ENCODE measurements at places on chromosomes 2 and 18. TPM values are rescaled to one million over a fixed set of nuclear protein-coding genes. Genes with fewer than 3 reads are reported as not detected.
A peak's percentile ranks its signal among the peaks of the same experiment; 100 is the strongest.

Gene DYSF
- 0.07 TPM for total RNA-seq

Gene LRRTM1
- not detected for total RNA-seq

Gene CCDC74B
- total RNA-seq: 3.7 TPM

Gene SLC11A1
- total RNA-seq: 0.15 TPM

Gene CREB1
- total RNA-seq: 41.8 TPM

Gene CCDC148
- 0.65 TPM for total RNA-seq

Gene XPO1
- 135 TPM for total RNA-seq

Gene SCN7A
- total RNA-seq: not detected

Gene TCF7L1
- total RNA-seq: 3.2 TPM

Gene ELOA2
- not detected for total RNA-seq

Gene CCL20
- total RNA-seq: not detected

Gene NR4A2
- 2.1 TPM for total RNA-seq

Gene RNPEPL1
- total RNA-seq: 54.8 TPM

Gene DNAJB2
- total RNA-seq: 46.9 TPM

Gene REG3G
- not detected for total RNA-seq

- H3K36me3 ChIP-seq: no peaks in the 10 kb centered on the region
- no peak overlapping the region for H3K4me3 ChIP-seq
- H3K27ac ChIP-seq: no peak overlapping the region
- peak; percentile 54 for DNase-seq
- H3K27me3 ChIP-seq: peaks cover 15% of the 10 kb centered on the region
- H3K4me1 ChIP-seq: peaks cover 7% of the 10 kb centered on the region
These were observed 39.2 kb downstream of the ABCG8 start for GRCh38 chr2:43877782-43878464.

GRCh38 chr18:50044402-50044801 is 150.5 kb downstream of the MYO5B start:
- no peak overlapping the region for H3K4me3 ChIP-seq
- DNase-seq: no peak
- no peaks in the 10 kb centered on the region for H3K36me3 ChIP-seq
- H3K4me1 ChIP-seq: no peaks in the 10 kb centered on the region
- peaks cover 5% of the 10 kb centered on the region for H3K27me3 ChIP-seq

- no peak for DNase-seq
- H3K4me1 ChIP-seq: peaks cover 26% of the 10 kb centered on the region
- no peak overlapping the region for H3K27ac ChIP-seq
These were observed 46.0 kb upstream of the FAM136A start for GRCh38 chr2:70347831-70348230.

DNA sequence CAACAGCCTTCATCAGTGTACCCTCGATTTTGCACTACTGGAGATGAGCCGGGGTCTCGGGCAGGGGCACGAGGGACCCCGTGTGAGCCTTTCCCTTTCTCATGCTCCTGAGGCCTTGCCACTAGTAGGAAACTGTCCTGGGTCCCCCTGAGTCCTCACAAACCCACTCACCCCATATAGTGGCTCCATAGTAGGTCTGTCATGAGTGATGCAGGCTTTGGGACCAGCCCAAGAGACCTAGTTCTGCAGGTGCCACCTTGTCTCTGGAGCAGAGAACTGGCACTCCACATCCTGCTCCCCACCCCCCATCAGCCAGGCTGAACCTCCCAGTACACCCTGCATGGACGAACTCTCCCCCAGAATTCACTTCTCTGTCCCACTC is 187.1 kb downstream of the SMAD7 start:
- no peak for DNase-seq
- H3K4me1 ChIP-seq: peaks cover 33% of the 10 kb centered on the region
- no peak overlapping the region for H3K27ac ChIP-seq

GRCh38 chr2:62409442-62409841 is 96.6 kb downstream of the TMEM17 start:
- DNase-seq: peak; percentile 26
- H3K4me1 ChIP-seq: peaks cover 43% of the 10 kb centered on the region
- H3K36me3 ChIP-seq: no peaks in the 10 kb centered on the region

DNA sequence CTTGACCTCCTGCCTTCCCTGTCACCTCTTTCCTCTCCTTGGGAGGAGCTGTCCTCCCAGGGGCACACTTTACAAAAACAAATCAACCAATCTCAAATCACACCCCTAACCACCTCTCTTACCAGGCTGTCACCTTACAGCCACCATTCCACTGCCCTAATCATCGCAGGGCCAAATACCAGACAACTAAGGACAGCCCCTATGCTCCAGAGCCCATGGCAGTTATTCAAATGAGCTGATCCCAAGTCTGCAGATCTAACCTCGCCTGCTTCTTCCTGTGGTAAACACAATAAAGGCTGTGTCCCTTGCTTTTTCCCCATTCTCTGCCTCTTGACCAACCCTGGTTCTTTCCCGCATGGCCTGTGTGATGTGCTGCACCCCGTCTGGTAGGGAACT is 154.2 kb upstream of the CNTNAP5 start:
- H3K4me1 ChIP-seq: no peaks in the 10 kb centered on the region
- DNase-seq: no peak
- H3K27me3 ChIP-seq: no peaks in the 10 kb centered on the region
- H3K36me3 ChIP-seq: no peaks in the 10 kb centered on the region
- H3K27ac ChIP-seq: no peak overlapping the region

- no peak overlapping the region for H3K27ac ChIP-seq
- H3K36me3 ChIP-seq: no peaks in the 10 kb centered on the region
- H3K4me3 ChIP-seq: no peak overlapping the region
- peaks cover 8% of the 10 kb centered on the region for H3K4me1 ChIP-seq
- no peaks in the 10 kb centered on the region for H3K27me3 ChIP-seq
These were observed 155.7 kb downstream of the ALK start for GRCh38 chr2:29765721-29766120.

GRCh38 chr18:53735526-53735925 is 488.9 kb downstream of the MBD2 start:
- H3K4me3 ChIP-seq: no peak overlapping the region
- no peak for DNase-seq
- no peaks in the 10 kb centered on the region for H3K4me1 ChIP-seq
- peaks cover 7% of the 10 kb centered on the region for H3K36me3 ChIP-seq
- no peaks in the 10 kb centered on the region for H3K27me3 ChIP-seq

DNA sequence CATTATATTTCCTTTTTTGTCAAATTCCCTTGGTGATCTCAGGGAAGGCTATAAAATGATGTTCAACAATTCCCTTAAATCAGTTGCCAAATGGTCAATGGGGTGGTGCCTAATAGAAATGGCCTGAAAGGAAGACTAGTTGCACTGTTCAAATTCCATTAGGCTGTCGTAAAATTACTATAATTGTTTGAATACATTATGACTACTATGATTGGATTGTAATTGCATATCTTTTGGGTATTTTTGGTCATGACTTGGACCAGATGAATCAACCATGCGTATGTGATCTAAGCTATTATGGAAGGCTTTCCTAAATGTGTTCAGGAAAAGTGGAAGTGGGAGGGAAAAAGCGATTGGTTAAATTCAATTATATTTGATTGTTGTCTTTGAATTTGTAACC is 41.3 kb upstream of the KCNE4 start:
- H3K27me3 ChIP-seq: peaks cover 3% of the 10 kb centered on the region
- peaks cover 32% of the 10 kb centered on the region for H3K36me3 ChIP-seq
- peak; percentile 92 for DNase-seq
- peaks cover 76% of the 10 kb centered on the region for H3K4me1 ChIP-seq

DNA sequence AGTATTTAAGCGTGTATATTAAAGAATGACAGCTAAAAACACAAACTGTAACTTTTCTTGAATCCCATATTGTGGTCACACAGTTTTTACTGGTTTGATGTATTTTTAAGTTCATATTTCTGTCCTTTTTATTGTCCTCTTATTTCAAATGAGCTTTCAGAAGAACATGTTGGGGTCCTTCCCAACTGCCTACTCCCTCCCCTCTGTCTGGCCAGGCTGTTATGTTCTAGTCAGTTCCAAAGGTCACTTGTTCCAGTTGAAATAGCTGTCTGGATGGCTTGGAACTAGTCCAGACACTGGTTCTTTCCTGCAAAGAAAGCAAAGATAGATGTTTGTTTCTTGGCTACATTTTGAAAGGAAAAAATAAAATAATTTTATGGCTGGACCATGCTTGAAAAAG is 306.9 kb downstream of the GULP1 start:
- H3K4me3 ChIP-seq: no peak overlapping the region
- peaks cover 10% of the 10 kb centered on the region for H3K36me3 ChIP-seq

- no peak overlapping the region for H3K27ac ChIP-seq
- no peak overlapping the region for H3K4me3 ChIP-seq
- DNase-seq: no peak
These were observed 49.5 kb downstream of the CYP27C1 start for GRCh38 chr2:127170452-127171197.

DNA sequence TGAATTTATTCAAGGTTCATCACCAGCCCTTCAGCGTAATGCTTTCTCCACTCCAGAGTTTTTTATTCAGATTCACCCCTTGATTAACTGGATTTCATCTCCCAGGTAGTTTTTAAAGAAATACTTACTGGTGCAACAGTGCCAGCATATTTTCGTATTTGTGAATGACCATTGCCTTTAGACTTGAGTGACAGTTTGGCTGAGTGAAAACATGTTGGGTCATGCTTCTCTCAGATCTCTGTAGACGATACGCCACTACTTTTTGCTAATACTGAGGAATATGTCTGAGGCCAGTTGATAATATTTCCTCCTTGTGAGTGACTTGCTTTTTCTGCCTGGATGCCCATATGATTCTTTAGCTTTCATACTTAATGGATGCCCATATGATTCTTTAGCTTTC is 51.5 kb downstream of the CYP26B1 start:
- H3K36me3 ChIP-seq: no peaks in the 10 kb centered on the region
- no peak overlapping the region for H3K27ac ChIP-seq
- DNase-seq: no peak
- H3K4me1 ChIP-seq: no peaks in the 10 kb centered on the region

- peaks cover 10% of the 10 kb centered on the region for H3K4me1 ChIP-seq
- no peak overlapping the region for H3K4me3 ChIP-seq
- H3K36me3 ChIP-seq: no peaks in the 10 kb centered on the region
- peaks cover 8% of the 10 kb centered on the region for H3K27me3 ChIP-seq
These were observed 15.0 kb upstream of the MAT2A start for GRCh38 chr2:85523903-85524335.

GRCh38 chr18:44733069-44733753 is 52.5 kb downstream of the SETBP1 start:
- DNase-seq: peak; percentile 82
- H3K27me3 ChIP-seq: peaks cover 4% of the 10 kb centered on the region
- H3K4me1 ChIP-seq: peaks cover 52% of the 10 kb centered on the region
- peak overlapping the region; percentile 40 for H3K4me3 ChIP-seq
- no peaks in the 10 kb centered on the region for H3K36me3 ChIP-seq

GRCh38 chr2:46719487-46719886 is 196.1 kb downstream of the MCFD2 start:
- peak overlapping the region; percentile 58 for H3K4me3 ChIP-seq
- peaks cover 100% of the 10 kb centered on the region for H3K4me1 ChIP-seq
- peak overlapping the region; percentile 72 for H3K27ac ChIP-seq
- peak; percentile 29 for DNase-seq
- no peaks in the 10 kb centered on the region for H3K27me3 ChIP-seq

DNA sequence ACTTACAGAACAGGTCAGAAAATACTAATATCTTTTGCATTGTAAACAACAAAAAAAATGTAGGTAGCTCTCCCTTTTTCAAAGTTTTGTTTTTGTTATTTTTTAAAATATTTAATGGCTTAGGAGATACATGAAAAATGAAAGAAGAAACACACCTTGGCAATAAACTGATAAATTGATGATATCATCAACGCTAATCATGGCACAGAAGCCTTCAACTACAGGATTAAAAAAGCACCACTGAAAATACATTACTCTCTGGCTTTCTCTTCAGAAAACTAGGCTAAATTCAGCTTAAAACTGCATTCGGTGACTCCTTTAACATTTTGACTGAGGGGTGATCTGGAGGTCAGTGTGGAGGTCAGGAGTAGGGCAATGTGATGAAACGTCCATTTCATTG is 1018.8 kb upstream of the FANCL start:
- no peaks in the 10 kb centered on the region for H3K4me1 ChIP-seq
- no peak overlapping the region for H3K4me3 ChIP-seq

GRCh38 chr2:135030826-135031225 is 16.4 kb downstream of the MAP3K19 start:
- H3K27ac ChIP-seq: no peak overlapping the region
- DNase-seq: peak; percentile 48
- no peaks in the 10 kb centered on the region for H3K4me1 ChIP-seq
- H3K4me3 ChIP-seq: no peak overlapping the region
- no peaks in the 10 kb centered on the region for H3K36me3 ChIP-seq
- H3K27me3 ChIP-seq: peaks cover 8% of the 10 kb centered on the region

GRCh38 chr18:46555724-46556123 is 101.3 kb downstream of the LOXHD1 start:
- H3K4me1 ChIP-seq: no peaks in the 10 kb centered on the region
- H3K4me3 ChIP-seq: no peak overlapping the region
- no peak overlapping the region for H3K27ac ChIP-seq
- peaks cover 2% of the 10 kb centered on the region for H3K36me3 ChIP-seq
- no peak for DNase-seq
- peaks cover 4% of the 10 kb centered on the region for H3K27me3 ChIP-seq

DNA sequence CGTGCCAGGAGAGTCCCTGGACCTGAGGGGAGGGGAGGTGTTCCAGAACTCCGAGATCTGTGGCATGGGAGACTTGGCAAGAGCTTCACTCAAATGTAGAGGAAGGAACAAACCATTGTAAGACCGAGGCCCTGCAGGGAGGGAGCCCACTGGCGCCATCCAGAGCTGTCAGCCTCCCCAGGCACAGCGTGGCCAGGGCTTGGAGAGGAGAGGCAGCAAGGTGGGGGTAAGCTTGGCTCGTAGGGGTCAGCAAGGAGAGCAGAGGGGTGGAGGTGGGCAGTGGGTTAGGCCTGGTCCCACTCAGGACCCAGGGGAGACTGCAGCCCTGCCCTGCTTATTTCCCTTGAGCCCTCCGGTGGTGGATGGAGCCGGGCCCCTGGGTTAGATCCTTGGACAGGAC is 3.6 kb downstream of the TMEM177 start:
- peaks cover 17% of the 10 kb centered on the region for H3K36me3 ChIP-seq
- no peak for DNase-seq
- H3K27ac ChIP-seq: no peak overlapping the region
- H3K4me3 ChIP-seq: no peak overlapping the region

DNA sequence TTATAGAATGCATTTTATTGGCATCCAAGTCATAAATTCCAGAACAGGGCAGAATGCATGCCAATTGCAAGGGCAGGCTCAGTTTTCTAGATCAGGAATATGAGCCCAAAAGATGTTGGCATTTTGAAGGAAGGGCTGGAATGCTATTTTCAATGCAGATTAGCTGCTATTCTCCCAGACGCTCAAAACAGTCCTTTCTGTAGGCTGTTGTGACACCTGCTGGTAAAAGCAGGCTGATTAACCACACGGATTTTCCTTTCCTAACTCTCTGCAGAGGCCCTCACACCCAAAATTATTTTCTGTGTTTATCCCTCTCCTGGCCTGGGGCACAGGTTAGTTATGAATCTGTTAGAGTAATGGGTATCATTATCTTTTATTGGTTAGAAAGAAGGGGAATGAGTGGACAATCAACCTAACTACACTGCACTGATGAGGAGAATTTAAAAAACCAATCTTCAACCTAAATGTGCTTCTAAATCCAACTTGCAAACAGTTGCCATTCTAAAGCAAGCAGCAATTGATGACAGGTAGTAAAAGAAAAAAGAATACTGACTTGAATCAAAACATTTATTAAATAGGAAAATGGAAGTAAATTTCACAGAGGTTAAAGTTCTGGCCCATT is 94.0 kb downstream of the PLA2R1 start:
- no peak overlapping the region for H3K27ac ChIP-seq
- no peaks in the 10 kb centered on the region for H3K4me1 ChIP-seq
- H3K4me3 ChIP-seq: no peak overlapping the region
- H3K27me3 ChIP-seq: no peaks in the 10 kb centered on the region
